ENCODE measurements at places on chromosomes 2 and 18.

DNA sequence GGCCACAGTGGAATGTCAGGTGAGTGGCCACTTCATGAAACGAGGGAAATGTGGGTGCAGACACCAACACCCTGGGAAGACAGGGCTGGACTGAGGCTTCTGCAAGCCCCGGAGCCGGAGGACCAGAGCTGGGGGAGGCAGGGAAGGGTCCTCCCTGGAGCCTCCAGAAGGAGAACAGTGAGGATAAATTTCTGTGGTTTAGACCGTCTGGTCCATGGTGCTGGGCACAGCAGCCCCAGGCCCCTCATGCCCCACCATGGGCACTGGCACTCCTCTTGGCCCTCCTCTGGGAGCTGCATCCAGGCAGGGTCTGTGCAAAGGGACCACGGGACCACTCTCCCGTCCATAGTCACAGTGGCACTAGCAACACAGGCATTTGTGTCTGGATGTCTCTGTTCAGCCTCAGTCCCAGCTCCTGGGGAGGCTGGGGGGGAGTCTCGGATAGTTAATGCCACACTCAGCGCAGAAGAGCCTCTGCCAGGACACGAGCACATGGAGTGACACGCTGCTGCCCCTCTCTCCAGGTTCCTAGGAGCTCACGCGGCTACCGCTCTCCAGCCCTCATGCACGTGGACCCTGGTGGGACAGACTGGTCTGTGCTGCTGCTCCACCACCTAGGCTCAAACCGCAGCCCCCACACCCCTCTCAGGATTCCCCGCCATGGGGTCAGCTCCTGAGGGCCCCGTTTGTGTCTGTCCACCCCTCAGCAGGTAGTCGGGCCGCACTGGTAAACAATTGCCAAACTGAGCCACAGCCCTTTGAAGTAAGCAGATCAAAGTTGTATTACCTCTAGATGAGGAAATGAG is 305.9 kb upstream of the SALL3 start:
- H3K4me1 ChIP-seq: no peaks in the 10 kb centered on the region
- H3K27me3 ChIP-seq: no peaks in the 10 kb centered on the region
- no peak overlapping the region for H3K27ac ChIP-seq
- H3K36me3 ChIP-seq: no peaks in the 10 kb centered on the region
- DNase-seq: no peak

- no peaks in the 10 kb centered on the region for H3K27me3 ChIP-seq
- no peak for DNase-seq
- no peaks in the 10 kb centered on the region for H3K36me3 ChIP-seq
- no peak within 1 kb of the TSS for H3K27ac ChIP-seq
These were observed at the start of gene NEURL3 for GRCh38 chr2:96505231-96505889. Gene NEURL3 (minus strand): TSS chr2:96505357. CDS start chr2:96505286, 71 bp downstream.

GRCh38 chr2:240998995-240999791 is 775 bp downstream of the SNED1 start:
- no peak for DNase-seq
- H3K4me3 ChIP-seq: peak overlapping the region; percentile 15
- peaks cover 76% of the 10 kb centered on the region for H3K27me3 ChIP-seq
- peaks cover 4% of the 10 kb centered on the region for H3K36me3 ChIP-seq
- no peak overlapping the region for H3K27ac ChIP-seq

DNA sequence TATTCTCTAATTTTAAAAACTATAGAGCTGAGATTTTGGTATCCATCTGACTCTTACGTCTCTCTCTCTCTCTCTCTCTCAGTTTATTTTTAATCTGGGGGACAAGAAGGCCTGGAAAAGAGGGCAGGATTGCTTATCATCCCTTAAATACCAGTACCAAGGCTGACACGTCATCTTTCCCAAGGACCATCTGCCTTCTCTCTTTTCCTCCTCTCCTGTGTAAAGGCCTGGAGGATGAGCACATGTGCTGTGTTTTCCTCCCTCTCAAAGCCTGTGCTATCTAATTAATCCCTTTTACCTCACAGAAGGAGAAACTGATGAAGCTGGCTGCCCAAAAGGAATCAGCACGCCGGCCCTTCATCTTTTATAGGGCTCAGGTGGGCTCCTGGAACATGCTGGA is 7.3 kb downstream of the IL37 start:
- no peaks in the 10 kb centered on the region for H3K27me3 ChIP-seq
- H3K4me1 ChIP-seq: no peaks in the 10 kb centered on the region
- DNase-seq: no peak

- H3K4me1 ChIP-seq: no peaks in the 10 kb centered on the region
- H3K27me3 ChIP-seq: no peaks in the 10 kb centered on the region
- H3K36me3 ChIP-seq: no peaks in the 10 kb centered on the region
- no peak overlapping the region for H3K4me3 ChIP-seq
- no peak for DNase-seq
These were observed 63.4 kb upstream of the CYP20A1 start for GRCh38 chr2:203175371-203175770.

GRCh38 chr2:25125976-25126375 is 42.4 kb downstream of the POMC start:
- no peak overlapping the region for H3K27ac ChIP-seq
- H3K27me3 ChIP-seq: no peaks in the 10 kb centered on the region
- H3K36me3 ChIP-seq: peaks cover 25% of the 10 kb centered on the region
- peaks cover 6% of the 10 kb centered on the region for H3K4me1 ChIP-seq
- no peak for DNase-seq

GRCh38 chr2:234291765-234292204 is 205.1 kb downstream of the ARL4C start:
- no peaks in the 10 kb centered on the region for H3K27me3 ChIP-seq
- H3K4me1 ChIP-seq: no peaks in the 10 kb centered on the region
- H3K4me3 ChIP-seq: no peak overlapping the region
- no peak overlapping the region for H3K27ac ChIP-seq
- H3K36me3 ChIP-seq: no peaks in the 10 kb centered on the region
- DNase-seq: no peak
